ENCODE measurements at places on chromosomes 4 and X.
A peak's percentile ranks its signal among the peaks of the same experiment; 100 is the strongest.

DNA sequence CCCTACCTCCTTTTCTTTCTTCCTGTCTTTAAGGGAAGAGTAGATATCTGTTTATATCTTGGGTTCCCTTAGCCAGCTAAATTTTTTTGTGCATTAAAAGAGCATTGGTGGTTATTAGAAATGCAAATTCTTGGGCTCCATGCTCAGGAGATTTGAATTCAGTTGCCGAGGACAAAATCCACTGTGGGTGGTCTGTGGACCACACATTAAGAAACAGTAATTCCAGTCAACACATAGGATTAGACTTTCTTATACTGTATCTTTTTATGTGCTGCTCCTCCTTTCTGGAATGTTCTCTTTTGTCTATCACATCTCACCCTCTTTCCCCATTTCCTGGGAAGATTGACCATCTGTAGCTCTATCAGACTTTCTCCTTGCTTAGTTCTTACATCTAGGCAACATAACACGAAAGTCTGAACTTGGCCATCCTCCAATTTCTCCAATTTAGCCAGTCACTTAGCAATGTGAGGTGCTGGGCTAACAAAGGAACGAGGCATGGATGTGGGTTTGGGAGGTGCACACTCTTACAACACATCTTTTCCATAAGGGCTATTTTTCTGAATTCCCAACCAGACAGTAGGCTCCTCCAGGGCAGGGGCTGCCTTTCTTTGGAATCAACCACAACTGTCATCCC, 5.3 kb upstream of the PDLIM3 start:
- no peak for DNase-seq

DNA sequence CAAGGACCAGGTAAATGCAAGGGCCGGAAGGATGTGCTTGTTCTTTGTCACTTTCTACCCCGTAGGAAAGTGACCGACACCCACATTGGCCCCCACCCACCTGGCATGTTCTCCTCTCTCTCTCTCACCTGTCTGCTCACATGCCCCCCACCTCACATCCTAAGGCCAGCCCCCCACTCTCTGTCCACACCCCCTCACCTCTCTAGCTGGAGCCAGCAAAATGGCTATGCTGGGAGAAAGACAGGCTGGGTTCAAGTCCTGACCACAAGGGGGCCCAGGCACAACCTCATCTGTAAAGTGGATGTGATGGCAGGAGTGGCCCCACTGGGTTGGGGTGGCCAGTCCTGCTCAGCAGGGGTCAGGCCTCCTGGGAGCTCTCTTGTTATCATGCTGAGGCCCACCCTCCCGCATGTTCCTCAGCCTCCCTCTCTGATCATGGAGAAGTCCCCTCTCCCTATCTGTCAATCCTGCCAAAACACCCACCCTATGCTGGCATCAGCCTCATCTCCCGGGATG, 1.7 kb upstream of the PPP2R2C start:
- peak; percentile 66 for DNase-seq

GRCh38 chr4:4333265-4333706, 43.2 kb downstream of the ZBTB49 start:
- no peak for DNase-seq

- no peak for DNase-seq
These were observed 832 bp upstream of the EVC2 start for GRCh38 chr4:5709207-5709575.

DNA sequence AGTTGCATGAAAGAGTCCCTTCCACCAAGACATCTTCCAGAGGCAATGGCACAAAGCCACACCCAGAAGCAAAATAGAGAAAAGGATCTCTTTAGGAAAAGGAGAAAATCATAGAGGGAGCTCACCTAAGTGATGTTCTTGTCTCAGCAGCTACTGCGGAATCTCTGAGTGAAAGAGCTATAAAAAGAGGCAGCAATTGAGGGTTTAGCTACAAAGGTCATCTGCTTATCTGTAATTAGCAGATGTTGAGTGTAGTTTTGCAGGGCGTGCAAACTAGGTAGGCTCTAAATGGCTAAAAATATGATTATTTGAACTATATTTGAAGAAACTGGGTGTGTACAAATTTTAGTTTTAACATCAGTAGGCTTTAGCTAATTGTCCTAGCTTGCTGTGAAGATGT, 276.0 kb downstream of the HS3ST1 start:
- DNase-seq = no peak

DNA sequence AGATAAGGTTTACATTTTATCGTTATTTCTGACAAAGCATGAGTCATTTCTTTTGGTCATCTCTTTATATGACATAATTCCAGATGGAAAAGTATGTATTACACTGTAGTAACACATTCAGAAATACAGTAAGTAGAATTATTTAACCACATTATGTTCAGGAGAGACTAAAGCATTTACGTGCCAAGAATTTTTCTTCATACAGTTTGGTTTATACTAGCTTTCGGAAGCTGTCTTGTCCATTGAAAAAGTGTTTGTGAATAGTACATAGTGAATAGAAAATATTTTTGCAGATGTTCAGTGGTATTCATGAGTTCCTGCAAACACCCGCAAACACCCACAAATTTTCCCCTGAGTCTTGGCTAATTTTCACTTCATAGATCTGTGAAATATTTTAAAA, 1033.0 kb upstream of the INTU start:
- no peak for DNase-seq

- no peak for DNase-seq
These were observed 6.6 kb downstream of the KLHL15 start for GRCh38 chrX:24020306-24020876.

GRCh38 chr4:77434299-77435092, 171.1 kb upstream of the CXCL13 start:
- no peak for DNase-seq

GRCh38 chrX:14712096-14712495, 160.8 kb downstream of the FANCB start:
- no peak for DNase-seq

- no peak for DNase-seq
These were observed 31.3 kb downstream of the EMCN start for GRCh38 chr4:100486496-100486895.

DNA sequence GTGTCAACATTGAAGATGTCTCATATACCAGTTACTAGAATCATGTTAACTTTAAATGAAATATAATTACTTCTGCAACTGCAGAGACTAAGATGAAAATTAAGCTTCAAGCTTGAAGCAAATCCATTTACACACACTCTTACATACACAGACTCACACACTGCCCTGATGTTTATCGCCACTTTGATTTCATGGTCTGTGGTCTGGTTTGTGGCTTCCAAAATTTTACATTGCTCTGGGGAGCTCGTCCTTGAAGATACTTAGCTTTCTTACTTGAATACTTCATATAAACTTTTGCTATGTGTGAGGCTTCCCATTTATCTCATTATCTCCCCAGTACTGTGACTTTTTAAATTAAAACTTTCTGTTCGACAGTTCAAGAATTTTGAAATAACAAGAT, 35.8 kb downstream of the ARHGEF38 start:
- no peak for DNase-seq

GRCh38 chr4:163622379-163623035, 128.0 kb downstream of the TMA16 start:
- DNase-seq = no peak

DNA sequence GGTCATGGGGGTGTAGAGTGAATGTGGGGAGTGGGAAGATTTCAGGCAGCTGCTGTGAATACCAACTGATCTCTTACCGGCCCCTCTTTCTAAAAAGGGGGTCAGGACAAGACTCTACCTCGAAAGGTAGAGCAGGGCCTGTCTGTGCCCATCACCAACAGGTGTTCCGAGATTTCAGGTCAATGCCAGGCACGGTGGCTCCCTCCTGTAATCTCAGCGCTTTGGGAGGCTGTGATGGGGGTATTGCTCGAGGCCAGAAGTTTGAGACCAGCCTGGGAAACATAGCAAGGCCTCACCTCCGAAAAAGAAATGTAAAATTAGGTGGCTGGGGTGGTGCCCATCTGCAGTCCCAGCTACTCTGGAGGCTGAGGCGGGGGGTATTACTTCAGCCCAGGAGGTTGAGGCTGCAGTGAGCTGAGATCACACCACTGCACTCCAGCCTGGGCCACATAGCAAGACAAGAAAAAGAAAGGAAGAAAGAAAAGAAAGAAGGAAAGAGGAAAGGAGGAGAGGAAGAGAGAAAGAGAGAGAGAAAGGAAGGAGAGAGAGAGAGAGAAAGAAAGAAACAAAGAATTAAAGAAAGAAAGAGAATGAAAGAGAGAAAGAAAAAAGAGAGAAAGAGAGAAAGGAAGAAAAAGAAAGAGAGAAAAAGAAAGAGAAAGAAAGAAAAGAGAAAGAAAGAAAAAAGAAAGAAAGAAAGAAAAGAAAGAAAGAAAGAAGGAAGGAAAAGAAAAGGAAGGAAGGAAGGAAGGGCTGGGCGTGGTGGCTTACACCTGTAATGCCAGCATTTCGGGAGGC, 50.1 kb downstream of the CRLF2 start:
- no peak for DNase-seq

DNA sequence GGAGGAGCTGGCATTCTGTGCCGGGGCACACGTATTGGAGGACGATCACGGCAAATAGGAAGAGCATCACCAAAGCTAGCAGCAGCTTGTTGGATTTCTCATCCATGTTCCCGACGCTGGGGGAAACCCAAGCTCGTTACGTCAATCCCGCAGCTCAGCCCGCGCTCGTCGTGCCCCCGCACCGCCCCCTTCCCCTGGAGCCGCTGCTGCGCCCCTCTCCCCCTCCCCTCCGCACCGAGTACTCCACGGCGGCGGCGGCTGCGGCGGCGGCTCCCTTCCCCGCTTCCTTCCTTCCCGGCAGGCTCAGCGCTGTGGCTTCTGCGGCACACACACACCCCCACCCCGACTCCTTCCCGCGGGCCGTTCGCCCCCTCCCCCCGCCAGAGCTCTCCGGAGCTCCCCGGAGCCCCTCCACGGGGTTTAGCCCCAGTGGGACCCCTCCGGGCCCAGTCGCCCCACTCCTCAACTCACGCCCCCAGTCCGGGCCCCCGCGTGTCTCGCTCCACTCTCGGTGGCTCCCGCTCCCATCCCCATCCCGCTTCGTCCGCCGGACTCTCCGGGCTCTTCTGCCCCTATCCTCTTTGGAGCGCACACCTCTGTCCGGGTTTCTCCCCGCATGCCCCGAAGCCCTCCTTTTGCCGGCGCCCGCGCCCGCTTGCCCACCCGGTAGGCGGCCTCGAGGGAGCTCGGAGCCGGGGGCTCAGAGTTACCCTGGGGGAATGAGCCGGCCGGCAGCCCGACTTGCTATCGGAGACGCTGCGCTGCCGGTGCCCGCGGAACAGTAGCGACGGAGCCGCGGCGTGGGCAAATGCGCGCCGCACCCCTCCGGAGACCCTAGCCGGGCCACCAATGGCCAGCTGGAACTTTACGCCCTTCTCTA, 978 bp downstream of the HS6ST2 start:
- DNase-seq = peak; percentile 68

DNA sequence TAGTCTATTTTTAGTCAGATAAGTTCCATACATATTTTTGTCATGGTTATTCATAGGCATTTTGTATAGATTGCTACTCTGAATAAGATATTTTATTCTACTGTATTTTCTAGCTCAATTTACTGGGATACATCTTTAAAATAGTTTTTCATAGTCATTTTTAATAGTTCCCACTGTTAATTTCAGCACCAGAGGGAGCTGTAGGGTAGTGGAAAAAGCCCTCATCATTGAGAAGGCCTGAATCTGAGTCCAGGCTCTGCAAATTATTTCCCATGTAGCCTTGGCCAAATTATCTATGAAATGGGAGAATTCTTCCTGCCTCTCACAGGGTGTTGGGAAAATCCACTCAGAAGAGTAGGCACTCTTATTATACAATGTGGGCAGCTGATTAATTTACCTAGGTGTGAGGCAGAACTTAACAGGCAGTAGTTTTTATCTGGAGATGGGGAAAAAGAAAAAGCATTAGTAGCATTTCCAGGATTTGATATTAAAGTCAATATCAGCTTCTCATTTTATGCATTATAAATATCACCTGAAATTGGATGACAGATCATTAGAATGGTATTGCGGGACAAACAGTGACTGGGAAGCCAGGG, 102.9 kb upstream of the PAQR3 start:
- no peak for DNase-seq

- no peak for DNase-seq
These were observed 248.8 kb downstream of the PRDM5 start for GRCh38 chr4:120673696-120674095.

DNA sequence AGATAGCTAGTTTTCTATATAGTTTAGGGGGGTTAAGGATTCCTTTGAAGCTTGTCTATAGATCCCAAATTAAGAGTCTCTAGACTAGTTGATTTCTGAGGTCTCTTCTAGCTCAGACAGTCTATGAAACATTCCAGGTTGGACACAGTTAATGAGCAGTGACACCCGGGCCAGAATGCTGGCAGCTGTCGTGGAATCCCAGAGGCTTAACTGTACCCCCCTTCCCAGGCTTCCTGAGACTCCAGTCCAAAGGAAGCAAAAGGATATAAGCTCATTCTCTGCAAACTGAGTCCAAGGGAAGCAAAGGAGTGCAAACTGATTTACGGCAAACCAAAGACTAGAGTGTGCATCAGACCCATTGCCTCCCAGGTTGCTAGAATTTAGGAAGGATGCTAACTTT, 62.9 kb downstream of the DCX start:
- DNase-seq = no peak

- DNase-seq = no peak
These were observed 2384.1 kb downstream of the PCDH7 start for GRCh38 chr4:33104273-33104672.

GRCh38 chr4:59127006-59127405, 2016.8 kb upstream of the IGFBP7 start:
- no peak for DNase-seq

- DNase-seq = no peak
These were observed 83.8 kb downstream of the HS3ST1 start for GRCh38 chr4:11344916-11345315.

- DNase-seq = no peak
These were observed 2.4 kb upstream of the PPP3CA start for GRCh38 chr4:101349801-101350064.

DNA sequence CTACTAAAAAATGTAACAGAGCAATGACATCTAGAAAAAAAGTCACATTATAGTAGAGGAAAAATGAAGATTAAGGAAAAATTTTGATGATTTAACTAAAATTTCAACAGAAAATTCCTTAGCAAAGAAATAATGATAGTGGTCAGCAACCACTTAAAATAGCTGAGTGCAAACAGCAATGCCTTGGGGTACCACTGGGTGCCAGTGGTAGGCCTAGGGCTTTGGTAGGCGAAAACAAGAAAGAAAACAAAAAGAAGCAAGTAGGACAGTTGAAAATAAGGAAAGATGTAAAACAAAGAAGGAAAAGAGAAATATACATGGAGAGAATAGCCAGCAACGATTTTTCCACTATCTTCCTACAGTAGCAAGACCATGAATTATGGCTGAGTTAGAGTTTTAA, 313.5 kb upstream of the IRS4 start:
- peak; percentile 37 for DNase-seq

GRCh38 chr4:81378386-81378785, 93.3 kb downstream of the RASGEF1B start:
- DNase-seq = no peak

DNA sequence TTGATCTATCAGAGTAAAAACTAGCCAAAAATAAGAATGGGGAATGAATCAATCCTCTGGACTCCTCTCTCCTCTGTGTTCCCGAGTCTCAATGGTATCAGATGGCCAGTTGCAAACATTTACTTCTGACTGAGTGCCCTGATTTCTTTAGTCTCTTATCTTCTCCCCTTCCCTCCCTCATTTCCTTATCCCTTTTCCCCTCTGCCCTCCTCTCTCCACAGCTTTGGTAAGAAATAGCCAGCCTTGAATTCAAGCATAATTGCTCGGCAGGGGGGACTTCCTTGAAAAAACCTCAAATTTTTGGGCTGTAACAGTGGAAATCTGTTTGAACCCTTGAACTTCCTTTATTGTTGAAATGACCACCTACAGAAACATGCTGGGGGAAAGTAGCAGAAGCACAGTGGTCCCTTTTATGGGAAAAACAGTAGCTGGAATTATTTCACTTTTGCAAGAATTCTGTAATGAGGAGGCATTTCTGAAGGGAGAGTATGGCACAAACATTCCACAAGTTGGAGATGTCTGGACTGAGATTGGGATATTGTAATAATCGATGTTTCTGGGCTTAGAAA, 40.3 kb downstream of the NHS start:
- no peak for DNase-seq
